ENCODE measurements at places on chromosomes 6 and 20.

- no peak for DNase-seq
Observed at GRCh38 chr6:3480009-3480408, 23.2 kb upstream of the SLC22A23 start.

DNA sequence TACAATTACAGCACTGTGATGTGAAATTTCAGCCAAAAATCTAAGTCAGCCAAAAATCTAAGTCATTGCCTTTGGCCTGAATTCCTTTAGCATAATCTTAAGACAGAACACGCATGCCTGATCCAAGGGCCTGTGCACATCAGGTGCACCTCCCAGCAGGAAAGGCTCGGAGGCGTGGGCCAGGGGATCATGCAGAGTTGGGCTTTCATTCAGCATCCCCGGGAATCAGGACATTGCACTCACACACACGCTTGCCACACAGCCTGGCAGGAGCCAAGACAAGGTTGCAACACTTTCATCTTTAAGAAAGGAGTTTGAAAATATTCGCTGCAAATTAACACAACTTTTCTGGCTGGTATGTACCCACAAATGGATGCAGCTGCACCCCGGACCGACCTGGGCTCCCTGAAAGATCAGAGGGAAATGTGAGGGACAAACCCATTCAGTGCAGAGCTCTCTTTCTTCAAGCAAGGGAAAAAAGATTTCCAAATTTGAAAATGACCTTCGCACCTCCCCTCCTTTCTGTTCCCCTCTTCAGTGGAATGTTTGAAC lies 48.8 kb downstream of the ERMARD start:
- no peak for DNase-seq

DNA sequence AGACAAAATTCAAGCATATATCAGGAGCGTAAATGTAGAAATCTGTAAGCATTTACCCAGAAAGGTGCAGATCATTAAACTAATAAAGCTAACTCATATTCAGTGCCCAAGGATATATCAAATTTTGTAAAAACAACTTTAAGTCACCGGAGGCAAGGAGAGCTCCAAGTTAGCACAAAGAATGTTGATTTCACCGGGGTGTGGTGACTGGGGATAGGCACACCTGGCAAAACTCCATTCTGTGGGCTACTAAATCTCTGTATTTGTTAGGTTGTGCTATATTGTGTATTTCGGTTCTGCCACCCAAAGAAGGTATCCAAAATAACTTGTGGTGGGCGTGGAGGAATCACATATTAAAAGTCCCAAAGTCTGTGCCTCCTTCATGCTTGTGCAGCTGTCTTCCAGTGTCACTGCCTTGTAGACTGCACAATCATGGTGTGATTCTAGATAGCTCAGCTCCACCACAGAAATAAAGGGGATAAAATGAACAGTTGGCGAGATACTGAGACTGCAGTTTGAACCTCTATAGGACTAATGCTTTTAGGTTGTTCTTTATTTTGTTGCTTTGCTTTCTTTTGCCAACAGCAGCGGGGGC lies 111.6 kb downstream of the GMDS start:
- DNase-seq = no peak

DNA sequence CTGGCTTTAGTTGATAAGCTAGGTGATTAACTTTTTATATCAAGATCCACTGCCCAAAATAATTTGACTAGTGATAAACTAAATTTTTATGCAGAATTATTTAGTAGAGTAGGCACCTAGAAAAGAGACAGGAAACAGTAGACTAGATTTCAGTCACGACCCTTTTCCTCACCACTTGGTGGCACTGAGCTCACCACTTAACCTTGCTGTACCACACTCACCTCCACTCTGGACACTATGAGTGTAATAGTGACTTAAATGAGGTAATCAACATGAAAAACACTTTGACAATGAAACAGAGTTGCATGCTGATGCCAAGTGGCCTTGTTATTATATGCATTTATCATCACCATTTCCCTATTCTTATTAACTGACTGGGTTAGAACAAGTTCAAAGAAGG lies 730.4 kb downstream of the KIF16B start:
- no peak for DNase-seq

DNA sequence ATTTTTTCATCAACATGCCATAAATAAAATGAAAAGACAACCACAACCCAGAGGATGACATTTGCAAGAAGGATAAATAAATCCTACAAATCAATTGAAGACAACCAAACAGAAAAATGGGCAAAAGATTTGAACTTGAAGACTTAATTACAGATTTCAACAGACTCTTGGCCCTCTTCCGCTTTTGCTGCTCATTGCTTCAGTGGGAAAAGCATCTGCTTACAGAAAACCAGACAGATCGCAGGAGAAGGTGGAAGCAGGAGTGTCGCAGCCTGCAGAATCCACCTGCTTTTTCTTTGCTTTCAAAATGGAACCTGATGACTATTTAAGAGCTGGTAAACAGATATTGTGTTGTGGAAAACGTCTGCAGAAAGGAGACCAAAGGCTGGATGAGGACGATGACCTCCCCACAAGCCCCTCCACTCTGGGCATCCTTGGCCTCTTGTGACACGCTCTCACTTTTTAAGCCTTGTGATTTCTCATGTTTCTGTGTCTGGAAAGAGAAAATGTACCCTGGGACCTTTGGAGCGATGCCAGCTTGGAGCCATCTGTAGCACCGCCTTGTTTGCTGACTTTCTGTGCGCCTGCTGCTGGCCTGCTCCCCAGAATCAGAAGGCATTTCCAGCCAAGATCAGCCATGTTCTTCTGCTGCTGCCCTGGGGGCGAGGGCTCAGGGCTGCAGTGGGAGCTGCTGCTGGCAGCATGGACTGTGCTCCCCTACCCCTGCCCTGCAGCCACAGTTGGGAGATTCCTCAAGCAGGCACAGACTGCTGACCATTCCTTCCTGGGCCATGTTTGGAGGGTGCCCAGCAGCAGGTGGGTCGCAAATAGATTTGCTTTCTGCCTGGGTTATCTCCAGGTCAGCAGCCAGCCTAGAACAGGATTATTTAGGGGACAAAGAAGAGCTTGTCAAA lies 3.6 kb upstream of the CSTL1 start:
- DNase-seq = no peak

DNA sequence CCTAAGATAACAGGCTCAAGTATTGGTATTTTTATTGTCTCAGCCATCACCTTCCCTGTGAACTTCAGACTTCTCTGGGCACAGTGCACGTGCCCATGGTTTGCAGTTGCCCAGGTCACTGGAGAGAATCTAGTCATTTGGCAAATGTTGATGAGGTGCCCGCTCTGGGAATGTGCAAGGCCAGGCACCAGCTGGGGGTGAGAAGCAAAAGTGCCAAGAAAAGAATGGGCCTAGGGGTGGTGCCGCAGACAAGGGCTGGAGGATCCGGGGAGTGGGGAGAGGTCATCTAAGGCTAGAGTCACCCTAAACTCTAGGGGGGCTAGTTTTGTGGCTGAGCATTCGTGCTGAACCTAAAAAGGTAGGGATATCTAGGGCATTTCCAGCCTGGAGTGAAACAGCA lies 57.0 kb upstream of the VSTM2L start:
- no peak for DNase-seq

DNA sequence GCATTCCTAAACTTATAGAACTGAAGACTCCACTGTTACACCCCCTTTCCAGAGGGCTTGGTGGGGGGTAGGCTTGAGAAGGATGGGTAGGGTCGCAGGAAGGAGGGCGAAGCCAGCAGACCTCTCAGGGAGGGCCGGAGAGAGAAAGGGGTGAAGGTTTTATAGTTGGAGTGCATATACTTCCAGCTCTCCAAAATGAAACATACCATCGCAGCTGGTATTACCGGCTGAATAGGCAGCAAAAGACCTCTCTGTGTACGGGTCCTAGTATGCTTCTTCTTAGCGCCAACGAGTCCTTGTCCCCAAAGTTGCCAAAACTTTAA lies 1.0 kb upstream of the VGLL2 start:
- DNase-seq = no peak

DNA sequence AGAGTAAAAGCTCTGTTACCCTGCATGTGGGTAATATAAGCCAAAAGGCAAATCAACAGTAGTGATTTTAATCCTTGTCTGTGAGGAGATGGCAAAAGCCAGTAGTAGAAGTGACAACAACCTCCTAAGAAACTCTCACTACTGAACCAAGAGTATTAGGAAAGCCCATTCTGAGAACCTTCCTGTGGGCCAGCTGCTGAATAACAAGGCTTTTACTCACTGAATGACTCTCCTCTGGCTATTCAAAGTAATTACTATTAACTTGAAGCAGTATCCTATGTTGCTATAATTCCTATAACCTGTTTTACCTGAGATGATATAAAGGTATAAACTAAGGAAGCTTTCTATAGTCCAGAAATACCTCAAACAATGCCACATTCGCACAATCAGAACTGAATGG lies 55.1 kb downstream of the CHD6 start:
- no peak for DNase-seq

- no peak for DNase-seq
Observed at GRCh38 chr6:123640567-123641187, 3.9 kb upstream of the TRDN start.

DNA sequence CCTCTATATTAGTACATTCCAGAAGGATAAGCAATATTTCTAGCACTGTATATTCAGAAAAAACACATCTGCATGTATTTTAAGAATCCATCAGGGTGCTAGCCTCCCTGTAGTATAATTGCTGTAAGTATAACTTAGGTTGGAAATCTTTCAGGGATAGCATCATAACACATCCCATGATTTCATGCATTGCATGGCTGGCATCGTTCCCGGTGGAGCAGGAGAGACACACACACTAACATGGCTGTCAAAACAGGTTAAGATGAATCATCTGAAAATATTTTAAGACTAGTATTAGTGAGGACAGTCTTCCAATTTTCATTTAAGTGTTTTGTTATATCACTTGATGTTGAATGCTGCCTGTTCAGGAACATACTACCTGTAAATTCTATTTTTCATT lies 32.1 kb upstream of the CENPW start:
- no peak for DNase-seq

- no peak for DNase-seq
Observed at GRCh38 chr20:63577317-63577894, 3.4 kb upstream of the HELZ2 start.

- DNase-seq = no peak
Observed at GRCh38 chr20:57696401-57696961, 13.3 kb downstream of the PMEPA1 start.

GRCh38 chr6:82363428-82364086 lies at the start of gene TPBG:
Gene TPBG (plus strand): TSS chr6:82363817. CDS start chr6:82364962, 1,145 bp downstream.
- peak; percentile 7 for DNase-seq

- no peak for DNase-seq
Observed at GRCh38 chr6:96022225-96022624, 6.5 kb downstream of the FUT9 start.

DNA sequence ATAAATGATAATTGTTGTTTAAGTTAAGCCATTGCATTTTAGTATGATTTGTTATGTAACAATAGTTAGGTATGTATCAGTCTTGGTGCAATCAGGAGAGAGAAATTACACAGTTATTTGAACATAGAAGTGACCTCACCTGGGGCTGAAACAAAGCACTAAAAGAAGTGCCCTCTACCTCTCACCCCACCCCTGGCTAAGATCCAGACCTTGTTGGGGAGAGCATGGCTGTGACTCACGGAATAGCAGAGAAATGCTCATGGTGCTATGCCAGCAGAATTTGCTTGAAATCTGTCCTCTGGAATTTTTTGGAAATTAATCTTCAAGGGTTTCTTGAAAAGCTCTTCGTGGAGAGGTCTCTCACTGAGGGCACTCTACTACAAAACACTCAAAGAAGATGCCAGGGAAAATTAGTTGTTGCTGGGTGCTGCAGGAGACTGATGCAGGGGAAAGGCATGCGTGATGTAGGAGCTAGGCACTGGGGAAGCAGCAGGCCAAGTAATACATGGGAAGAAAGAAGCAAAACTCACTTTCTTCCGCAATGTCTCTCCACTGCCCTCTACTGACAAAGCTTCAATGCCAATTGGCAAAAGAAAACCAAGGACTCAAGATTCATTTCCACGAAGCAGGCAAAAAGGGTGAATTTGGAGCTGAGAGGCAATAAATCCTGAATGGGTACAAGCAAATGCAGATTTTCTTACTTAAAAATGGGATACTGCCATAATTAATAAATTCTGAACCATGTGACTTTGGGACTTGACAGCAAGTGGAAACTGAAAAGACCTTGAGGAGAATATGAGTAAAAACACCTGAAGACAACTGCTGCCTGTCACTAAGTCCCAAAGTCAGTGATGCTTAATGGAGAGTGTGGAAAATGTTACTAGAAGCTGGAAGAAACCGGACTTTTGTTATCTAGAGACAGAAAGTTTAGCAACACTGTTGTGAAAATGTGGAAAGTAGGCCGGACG lies 136.3 kb upstream of the ZNF184 start:
- DNase-seq = peak; percentile 38

- DNase-seq = no peak
Observed at GRCh38 chr20:57662456-57663240, 42.4 kb upstream of the ZBP1 start.

GRCh38 chr20:45073221-45073620 lies 27.7 kb downstream of the KCNS1 start:
- DNase-seq = no peak

GRCh38 chr6:113171882-113172281 lies 685.3 kb upstream of the MARCKS start:
- DNase-seq = no peak

DNA sequence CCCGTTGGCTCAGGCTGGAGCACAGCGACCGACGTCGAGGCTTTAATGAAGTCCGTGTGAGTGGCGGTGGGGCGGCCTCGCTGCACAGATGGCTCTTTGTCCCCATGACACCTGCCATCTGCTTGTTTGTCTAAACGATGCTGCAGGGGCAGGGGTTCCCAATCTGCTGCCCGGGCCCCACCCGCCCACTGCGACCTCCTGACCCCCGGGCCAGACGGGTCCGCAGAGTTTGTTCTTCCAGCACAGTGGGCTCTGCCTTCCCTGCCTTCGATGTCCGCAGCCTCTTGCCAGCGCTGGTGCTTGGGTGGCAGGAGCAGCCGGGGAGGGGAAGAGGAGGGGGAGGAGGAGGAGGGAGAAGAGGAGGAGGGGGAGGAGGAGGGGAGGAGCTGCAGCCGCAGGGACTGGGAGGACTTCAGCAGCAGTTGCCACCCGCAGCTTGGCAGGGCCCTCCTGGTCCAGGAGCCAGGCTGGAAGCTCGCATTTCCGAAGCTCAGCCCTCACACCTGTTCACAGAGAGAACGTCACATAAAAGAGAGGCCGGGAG lies 210.0 kb downstream of the DLL1 start:
- no peak for DNase-seq

- DNase-seq = no peak
Observed at GRCh38 chr6:163992056-163992455, 577.5 kb downstream of the QKI start.

GRCh38 chr6:110044096-110044495 lies 66.0 kb downstream of the GPR6 start:
- no peak for DNase-seq

All from CD4-positive, alpha-beta T cell treated with Interleukin-21 for 1 hour (primary cell).